WERI-Rb-1 (cell line): ENCODE measurements at places on chromosomes 11 and 22.

GRCh38 chr11:131198161-131199014 lies 172.0 kb upstream of the NTM start:
- DNase-seq = no peak

GRCh38 chr22:38756711-38757463 lies 1.1 kb upstream of the SUN2 start:
- no peak for DNase-seq

GRCh38 chr22:24836282-24836681 lies 30.3 kb downstream of the SGSM1 start:
- no peak for DNase-seq

DNA sequence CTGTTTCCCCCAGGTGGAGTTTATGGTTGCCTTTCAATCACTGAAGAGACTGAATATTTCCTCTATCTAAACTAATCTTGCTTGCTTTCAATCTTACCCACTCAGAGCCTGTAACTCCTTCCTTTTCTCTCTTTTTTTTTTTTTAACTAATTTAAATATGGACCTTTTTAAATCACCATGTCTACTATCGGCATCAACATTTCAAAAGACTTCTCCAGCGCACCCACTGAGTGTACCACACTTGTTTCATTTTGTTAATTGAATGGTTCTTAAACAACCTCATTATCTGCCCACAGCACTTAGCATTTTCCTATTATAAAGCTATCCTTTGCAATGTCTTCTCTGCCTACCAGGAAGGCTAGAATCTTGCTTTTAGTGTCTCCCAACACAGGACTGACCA lies 1212.5 kb downstream of the LRRC4C start:
- DNase-seq = no peak

GRCh38 chr11:14336507-14337503 lies 22.2 kb downstream of the RRAS2 start:
- no peak for DNase-seq

DNA sequence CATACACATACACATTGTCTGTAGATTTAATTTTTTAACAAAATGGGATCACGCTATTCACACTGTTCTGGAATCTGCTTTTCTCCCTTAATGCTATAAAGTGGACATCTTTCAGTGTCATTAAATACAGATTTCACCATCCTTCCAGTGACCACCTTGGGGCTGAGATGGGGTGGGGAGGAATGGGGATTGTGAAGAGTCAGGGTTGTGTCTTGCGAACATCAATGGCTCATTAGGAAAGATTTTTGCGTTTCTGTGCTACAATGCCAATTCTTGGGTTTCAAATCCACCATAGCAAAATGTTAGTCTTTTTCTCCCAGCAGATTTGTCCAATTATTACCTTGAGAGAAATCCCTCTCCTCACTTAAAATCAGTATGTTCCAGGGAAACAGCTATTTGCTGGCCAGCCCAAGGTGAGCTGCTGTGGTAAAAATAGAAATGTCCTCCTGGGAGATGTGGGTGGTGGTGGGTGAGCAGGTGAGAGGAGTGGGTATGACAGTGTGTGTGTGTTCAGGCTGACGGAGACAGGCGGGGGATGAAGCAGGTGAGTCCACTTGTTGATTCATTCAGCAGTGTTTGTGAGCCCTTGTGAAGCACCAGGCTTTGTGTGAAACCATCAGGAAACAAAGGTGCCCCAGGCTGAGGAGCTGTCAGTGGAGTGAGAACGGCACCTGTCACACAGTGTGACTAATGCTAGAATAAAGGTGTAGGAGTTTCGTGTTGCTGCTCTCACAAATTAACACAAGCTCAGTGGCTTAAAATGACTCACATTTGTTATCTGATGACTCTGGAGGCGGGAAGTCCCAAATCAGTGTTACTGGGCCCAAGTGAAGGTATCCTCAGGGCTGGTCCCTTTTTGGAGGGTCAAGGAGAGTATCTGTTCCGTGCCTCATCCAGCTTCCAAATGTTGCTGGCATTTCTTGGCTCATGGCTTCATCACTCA lies 1.7 kb upstream of the CBX6 start:
- DNase-seq = no peak

GRCh38 chr11:29616611-29617010 lies 400.2 kb downstream of the KCNA4 start:
- DNase-seq = no peak

DNA sequence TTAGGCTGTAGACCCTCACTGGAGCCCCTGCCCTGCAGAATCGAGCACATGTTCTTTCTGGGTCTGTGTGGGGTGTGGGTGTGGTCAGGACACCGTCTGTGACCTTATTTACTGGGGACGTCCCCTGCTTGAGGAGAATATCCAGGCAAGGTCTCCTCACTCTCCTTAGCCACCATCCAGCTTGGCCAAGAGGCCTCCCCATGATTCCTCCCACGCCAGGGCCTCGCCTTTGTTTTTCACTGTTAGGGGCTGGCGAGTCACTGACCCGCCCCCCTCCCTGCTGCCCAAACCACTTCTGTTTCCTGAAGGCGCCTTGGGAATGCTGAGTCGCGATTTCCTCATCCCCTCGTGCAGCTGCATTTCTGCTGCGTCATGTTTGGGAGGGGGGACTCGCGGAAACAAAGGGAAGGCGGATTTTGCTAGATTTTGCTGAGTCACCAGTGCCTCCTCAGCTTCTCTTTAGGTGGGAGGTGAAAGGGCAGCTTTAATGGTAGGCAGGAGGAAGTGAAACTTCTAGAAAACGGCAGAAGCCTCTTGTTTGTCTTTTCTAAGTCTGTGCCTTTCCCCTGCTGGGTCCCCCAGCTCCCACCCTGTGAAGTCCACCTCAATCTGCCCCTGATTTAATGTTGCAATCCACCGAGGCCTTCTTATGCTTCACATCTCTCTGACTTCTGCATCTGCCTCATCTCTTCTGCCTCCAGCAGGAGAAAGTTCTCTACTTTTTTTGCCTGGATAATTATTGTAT lies 4.0 kb upstream of the HMOX1 start:
- peak; percentile 71 for DNase-seq

GRCh38 chr11:121576531-121576930 lies 123.8 kb upstream of the SORL1-AS1 start:
- no peak for DNase-seq

GRCh38 chr11:4076774-4077173 lies 17.8 kb upstream of the RRM1 start:
- no peak for DNase-seq

DNA sequence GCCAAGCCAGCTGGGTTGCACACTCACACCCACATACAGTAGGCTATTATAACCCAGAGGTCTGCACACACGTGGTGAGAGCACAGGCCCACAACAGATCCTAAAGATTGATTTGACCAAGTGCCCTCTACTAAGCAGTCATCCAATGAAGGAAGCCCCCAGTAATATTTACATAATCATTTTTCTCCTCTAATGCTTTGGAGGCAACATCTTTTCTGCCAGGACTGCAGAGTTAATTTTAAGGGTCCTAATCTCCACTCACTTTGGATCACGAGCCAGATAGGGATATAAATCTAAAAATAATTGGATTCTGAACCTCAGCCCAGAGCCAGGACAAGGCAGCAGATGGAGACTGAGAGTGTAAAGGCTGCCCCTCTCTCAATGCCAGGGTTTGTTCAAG lies 49.1 kb upstream of the MTNR1B start:
- no peak for DNase-seq
